ENCODE measurements at places on chromosomes 12 and 14. TPM values are rescaled to one million over a fixed set of nuclear protein-coding genes. Genes with fewer than 3 reads are reported as not detected.

DNA sequence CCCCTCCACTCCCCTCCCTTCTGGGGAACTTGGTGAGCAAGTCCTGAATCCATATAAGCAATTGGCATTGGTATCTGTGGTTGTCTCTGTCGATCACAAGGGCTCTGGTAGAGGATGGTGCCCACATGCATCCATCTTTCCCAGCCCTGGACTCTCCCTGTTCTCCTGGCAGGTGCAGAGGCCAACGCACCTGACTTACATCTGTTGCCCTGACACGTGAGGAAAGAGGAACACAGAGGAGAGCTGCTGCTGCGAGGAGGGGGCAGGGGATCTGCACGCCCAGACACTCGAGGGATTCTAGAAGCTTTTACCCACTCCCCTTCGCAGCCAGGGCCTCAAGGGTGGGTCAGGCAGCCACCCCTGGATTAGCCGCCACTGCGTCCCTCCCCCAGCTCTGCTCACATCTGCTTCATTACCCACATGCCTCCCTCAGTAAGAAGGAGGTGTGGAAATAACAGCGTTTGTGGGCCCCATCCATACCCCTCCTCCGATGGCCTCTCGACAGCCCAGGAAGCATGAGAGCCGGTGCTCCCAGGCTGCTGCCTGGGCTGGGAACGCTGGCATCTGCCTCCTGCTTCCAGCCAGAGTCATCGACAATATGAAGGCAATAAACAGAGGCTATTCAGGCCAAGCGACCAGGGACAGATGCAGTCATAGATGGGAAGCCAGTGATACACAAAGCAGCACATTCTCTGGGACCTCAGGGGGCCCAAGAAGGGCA lies 56.5 kb downstream of the KDM2B start:
- no peak overlapping the region for H3K4me3 ChIP-seq
- DNase-seq: no peak
- H3K4me1 ChIP-seq: no peaks in the 10 kb centered on the region
- no peak overlapping the region for H3K27ac ChIP-seq

DNA sequence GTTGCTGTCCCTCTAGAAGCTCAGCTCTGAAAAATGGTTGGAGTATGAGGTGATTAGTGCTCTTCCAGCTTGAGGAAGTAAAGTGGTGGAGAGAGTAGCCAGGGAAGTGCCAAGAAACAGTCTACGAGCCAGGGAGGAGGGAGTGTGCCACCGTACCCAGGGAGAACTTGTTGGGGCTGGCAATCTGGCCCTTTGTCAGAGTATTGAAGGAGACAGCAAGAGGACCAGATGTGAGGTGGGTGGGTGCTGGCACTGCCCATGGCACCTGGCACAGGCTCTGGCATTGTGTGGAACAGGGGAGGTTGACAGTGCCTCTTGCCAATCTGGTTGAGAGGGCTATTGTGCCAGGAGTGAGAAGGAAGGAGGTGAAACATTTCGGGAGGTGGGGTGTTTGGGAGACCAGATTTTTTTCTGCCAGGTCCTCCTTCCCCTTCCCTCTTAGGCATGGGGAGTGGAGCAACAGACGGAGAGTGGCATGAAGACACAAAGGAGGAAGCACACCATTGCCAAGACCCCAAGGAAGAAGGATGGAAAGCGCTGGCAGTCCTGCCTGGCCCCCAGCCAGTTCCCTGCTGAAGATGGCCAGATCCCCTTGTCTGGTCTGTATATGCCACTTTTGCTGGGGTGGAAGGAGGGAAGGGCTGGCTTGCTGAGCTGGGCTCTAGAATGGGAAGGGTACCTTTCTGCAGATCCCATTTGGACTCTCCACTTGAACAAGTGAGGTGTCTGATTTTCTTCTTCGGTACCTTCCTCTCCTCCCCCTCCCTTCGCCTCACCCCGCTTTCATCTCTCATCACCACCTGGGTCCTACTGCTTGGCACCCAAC lies 37.5 kb downstream of the ZFHX2 start:
- DNase-seq: no peak
- H3K4me1 ChIP-seq: no peaks in the 10 kb centered on the region
- H3K36me3 ChIP-seq: no peaks in the 10 kb centered on the region
- H3K27ac ChIP-seq: no peak overlapping the region

- peaks cover 10% of the 10 kb centered on the region for H3K4me1 ChIP-seq
- DNase-seq: no peak
- no peak overlapping the region for H3K4me3 ChIP-seq
- no peaks in the 10 kb centered on the region for H3K36me3 ChIP-seq
- H3K27ac ChIP-seq: no peak overlapping the region
- H3K27me3 ChIP-seq: no peaks in the 10 kb centered on the region
Measured at GRCh38 chr12:71436696-71437095, 2.9 kb upstream of the LGR5 start.

ESR2 gene
- 0.71 TPM for total RNA-seq

Data from thoracic aorta (tissue), 2 donors.